Stimulated activated CD8-positive, alpha-beta memory T cell treated with anti-CD3 and anti-CD28 coated beads, Interleukin-15, amount 100 ng/mL, for 4 hours (primary cell): ENCODE measurements at places on chromosomes 6 and 20.

GRCh38 chr6:124622351-124622750 is 339.9 kb upstream of the RNF217 start:
- no peak for DNase-seq

GRCh38 chr6:25253351-25253750 is 25.8 kb upstream of the CARMIL1 start:
- DNase-seq, result no peak

DNA sequence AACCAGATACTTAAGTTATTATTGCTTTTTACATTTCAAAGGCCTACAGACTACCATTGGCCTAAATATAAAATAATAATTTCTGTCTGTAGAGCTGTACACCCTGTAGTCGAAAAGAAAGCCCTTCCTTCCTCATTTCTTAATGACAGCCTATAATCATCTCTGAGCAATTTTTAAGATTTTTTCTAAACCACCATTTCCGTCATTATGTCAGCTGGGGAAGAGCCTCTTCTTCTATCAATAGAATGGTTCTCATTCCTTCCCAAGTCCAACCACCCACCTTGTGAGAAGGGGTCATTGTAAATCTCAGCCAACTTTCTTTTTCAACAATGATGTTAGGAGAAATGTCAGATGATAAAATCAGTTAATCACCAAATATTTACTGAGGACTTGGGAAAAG is 91.8 kb downstream of the PLEKHG1 start:
- no peak for DNase-seq

- no peak for DNase-seq
These were observed 61.7 kb upstream of the MPC1 start for GRCh38 chr6:166444446-166444845.

DNA sequence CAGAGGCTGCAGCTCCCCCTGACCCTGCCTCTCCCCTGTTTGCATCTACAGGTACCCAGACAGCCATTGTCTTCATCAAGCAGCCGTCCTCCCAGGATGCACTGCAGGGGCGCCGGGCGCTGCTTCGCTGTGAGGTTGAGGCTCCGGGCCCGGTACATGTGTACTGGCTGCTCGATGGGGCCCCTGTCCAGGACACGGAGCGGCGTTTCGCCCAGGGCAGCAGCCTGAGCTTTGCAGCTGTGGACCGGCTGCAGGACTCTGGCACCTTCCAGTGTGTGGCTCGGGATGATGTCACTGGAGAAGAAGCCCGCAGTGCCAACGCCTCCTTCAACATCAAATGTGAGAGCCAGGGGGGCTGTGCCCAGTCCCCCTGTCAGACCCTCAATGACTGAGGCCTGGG is 42.1 kb upstream of the SRF start:
- DNase-seq, result no peak

GRCh38 chr6:30234356-30234755 is 21.1 kb upstream of the TRIM26 start:
- DNase-seq, result no peak

GRCh38 chr6:88609983-88610382 is 353.4 kb downstream of the RNGTT start:
- no peak for DNase-seq

- DNase-seq, result no peak
These were observed 25.5 kb upstream of the OCSTAMP start for GRCh38 chr20:46575937-46576461.

GRCh38 chr6:31493875-31494694 is 3.9 kb upstream of the MICB start:
- DNase-seq, result peak; percentile 46
